ENCODE measurements at places on chromosomes 4 and X. TPM values are rescaled to one million over a fixed set of nuclear protein-coding genes. Genes with fewer than 3 reads are reported as not detected.

Gene KDR
- not detected for total RNA-seq

Gene HGFAC
- not detected for total RNA-seq

Gene CXCL8
- 14.5 TPM for total RNA-seq

GRCh38 chrX:134202561-134202960, 34.4 kb upstream of the CCDC160 start:
- ATAC-seq = no peak

GRCh38 chr4:83358410-83358809, 23.8 kb upstream of the HPSE start:
- ATAC-seq = no peak

DNA sequence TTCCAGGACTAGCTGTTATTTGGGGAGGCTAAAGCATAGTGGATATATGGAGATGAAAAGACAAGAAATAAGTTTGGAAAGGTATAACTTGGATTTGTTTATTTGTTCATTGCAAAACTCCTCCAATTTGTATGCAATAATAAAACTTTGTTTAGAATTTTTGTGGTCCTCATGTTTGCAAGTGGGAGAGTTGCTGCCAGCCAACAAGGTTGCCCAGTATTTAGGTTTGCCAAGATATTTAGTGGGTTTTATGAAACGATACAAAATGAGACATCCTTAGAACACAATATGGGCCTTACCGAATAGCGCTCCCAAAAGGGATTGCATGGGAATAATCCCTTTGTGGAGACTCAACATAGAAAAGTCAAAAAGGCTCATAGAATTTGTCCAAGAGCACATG, 162.1 kb downstream of the INPP4B start:
- ATAC-seq = no peak

GRCh38 chr4:74501579-74501978, 56.6 kb downstream of the AREG start:
- ATAC-seq = no peak

GRCh38 chr4:183008492-183008891, 90.6 kb upstream of the WWC2 start:
- no peak for ATAC-seq
